ENCODE measurements at places on chromosomes 7 and 10.

DNA sequence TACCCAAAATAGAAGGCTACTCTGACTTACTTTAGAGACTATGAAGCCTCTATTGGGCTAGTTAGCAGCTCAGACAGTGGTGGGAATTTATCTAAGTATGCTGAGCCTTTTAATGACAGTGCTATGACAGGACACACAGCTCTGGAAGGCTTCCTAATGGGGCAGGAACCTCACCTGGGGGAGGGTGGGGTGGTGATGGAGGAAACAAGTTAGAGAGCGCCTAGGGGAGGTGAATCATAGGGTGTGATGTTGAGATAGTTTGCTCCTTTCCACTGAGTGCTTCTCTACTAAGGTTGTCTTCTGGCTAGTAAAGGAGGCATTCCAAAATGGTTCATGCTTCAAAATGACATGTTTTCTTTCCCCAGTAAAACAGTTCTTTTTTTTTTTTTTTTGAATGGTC, 42.1 kb downstream of the PPP1R9A start:
- DNase-seq, result no peak

GRCh38 chr7:81925530-81925929, 155.7 kb upstream of the HGF start:
- DNase-seq, result no peak

DNA sequence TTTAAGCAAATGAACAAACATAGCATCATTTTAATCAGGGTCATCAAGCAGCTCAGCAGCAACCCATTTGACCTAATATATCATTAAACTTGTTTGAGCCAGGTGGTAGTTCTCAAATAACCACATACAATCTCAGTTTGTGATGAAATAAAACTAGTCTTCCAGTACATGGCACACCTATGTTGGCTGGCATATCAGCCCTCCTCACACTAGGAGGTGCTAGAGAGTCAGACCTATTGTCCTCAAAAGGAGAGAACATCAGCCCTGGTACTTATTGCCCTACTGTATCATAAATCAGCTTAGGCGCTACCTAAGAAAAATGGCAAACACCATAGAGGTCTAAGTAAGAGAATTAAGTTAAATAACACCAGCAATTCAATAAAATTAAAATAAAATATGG, 81.7 kb downstream of the CABCOCO1 start:
- peak; percentile 35 for DNase-seq

- DNase-seq, result no peak
Measured at GRCh38 chr10:16945593-16945992, 128.4 kb upstream of the RSU1 start.

DNA sequence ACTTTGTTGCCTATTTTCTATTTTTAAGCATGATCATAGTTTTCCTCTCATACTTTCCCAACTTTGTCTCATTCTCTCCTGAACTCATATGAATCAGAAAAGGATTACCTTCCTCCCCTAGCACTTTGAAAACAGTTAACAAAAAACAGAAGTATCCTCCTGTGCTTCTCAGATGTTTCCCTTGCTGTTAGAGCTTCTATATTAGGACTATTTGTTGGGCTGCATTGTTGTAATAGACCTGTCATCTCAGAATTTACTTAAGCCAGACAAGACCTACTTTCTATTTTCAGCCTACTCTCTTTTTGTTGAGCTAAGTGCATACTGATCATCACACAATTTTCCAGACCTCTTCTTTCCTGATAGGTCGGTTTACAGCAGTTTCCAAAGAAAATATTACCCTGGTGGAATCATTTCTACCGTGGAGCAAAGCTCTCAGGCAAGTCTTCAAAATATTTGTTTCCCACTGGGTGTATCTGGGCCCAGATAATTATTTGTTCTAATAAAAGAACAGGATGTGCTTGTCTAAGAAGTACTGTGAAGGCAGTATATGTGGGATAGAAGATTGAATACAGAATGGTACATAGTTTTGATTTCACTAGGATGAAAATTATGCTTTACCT, 411.9 kb upstream of the KLF6 start:
- no peak for DNase-seq

GRCh38 chr7:131189488-131189887, 138.2 kb upstream of the MKLN1 start:
- peak; percentile 28 for DNase-seq

DNA sequence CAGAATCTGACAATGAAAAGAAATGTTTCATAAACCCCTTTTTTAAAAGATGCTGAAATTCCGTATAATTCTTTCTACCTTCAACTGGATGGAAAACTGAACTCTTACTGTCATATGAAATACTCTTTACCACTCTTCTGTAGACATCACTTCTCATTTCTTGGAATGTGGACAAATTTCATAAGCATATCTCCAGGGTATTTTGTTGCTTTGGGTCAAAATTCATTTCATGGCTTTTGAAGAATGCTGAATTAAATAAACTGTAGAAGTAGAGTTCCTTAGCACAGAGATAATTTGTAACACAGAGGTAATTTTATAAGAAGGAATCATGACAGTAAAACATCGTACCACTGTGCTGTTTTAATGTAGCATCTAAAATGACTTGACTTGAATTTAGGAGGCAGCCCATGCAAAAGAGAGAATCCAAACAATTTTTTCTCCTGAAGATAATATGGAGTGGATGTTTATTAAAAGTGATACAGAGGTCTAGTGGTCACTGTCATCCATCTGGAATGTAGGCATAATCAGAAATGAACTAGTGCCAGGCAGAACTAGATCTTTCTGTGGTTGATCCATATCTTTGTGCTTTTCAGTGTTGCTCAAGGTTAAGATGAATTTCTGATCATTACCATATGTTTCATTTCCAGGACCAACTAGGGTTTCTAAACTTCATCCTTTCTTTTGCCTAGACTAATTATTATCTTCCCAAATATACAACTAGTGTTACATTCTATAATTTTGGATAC, 492.0 kb downstream of the KIF20B start:
- no peak for DNase-seq

DNA sequence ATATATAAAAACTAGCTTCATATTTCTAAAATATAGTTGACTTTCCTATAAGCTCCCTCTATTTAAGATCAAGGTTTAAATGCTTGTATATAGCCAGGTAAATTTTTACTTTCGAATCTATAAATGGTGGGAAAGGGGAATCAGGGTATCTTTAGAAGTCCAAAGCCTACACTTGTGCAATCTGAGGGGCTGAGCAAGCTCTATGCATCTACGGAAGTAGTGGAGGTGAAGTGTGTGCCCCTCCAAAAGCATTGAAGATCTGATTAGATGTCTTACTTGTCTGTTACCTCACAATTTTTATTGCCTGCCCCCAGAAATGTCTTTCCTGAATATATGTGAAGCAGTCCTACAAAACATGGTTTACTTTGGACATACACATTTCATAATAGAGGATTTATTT, 1.6 kb downstream of the AKAP9 start:
- DNase-seq, result no peak

DNA sequence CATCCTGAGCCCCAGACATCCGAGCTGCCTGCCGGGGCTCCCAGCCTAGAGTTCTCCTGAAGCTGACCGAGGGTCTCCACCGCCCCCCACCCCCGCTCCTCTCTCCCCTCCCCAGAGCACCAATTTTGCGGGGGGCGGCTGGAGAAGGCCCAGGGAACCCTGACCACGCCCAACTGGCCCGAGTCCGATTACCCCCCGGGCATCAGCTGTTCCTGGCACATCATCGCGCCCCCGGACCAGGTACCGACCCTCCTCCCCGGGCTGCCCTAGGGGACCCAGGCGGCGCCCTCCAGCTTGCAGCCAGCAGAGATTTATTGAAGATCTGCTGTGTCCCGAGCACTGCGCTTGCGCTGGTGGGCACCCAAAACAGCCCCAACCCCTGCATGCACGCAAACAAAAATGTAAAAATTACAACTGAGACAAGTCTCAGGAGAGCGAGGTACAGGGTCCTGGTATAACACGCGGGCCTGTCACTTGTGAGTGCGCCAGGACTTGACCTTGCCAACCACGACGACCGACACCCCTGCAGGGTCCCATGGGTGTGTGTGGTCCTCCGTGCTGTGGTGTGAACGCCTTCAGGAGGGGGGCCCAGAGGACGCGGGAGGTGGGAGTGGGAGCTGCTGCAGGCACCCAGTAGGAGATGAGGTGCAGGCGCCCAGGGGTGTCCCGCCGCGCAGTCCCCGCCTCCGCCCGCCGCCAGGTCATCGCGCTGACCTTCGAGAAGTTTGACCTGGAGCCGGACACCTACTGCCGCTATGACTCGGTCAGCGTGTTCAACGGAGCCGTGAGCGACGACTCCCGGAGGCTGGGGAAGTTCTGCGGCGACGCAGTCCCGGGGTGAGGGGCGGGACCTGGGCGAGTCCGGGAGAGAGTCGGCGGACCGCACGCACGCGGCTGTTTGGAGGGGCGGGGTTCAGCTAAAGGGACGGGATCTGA, 3.1 kb downstream of the PCOLCE start:
- peak; percentile 43 for DNase-seq

GRCh38 chr7:23852988-23853387, 143.0 kb downstream of the STK31 start:
- no peak for DNase-seq
